ENCODE measurements at places on chromosomes 11 and 22. TPM values are rescaled to one million over a fixed set of nuclear protein-coding genes. Genes with fewer than 3 reads are reported as not detected.

Gene POLR3H
- total RNA-seq = 48.4 TPM

Gene NEFH
- 14.5 TPM for total RNA-seq

Gene SLC22A12
- not detected for total RNA-seq

Gene SEPTIN3
- not detected for total RNA-seq

Gene NPAS4
- not detected for total RNA-seq

Gene PKNOX2
- not detected for total RNA-seq

Gene MYBPC3
- not detected for total RNA-seq

GRCh38 chr11:127273593-127274327 lies 273.2 kb upstream of the KIRREL3 start:
- DNase-seq = no peak
- H3K4me3 ChIP-seq = no peak overlapping the region
- no peaks in the 10 kb centered on the region for H3K27me3 ChIP-seq
- no peaks in the 10 kb centered on the region for H3K4me1 ChIP-seq
- H3K36me3 ChIP-seq = no peaks in the 10 kb centered on the region
- H3K27ac ChIP-seq = no peak overlapping the region

DNA sequence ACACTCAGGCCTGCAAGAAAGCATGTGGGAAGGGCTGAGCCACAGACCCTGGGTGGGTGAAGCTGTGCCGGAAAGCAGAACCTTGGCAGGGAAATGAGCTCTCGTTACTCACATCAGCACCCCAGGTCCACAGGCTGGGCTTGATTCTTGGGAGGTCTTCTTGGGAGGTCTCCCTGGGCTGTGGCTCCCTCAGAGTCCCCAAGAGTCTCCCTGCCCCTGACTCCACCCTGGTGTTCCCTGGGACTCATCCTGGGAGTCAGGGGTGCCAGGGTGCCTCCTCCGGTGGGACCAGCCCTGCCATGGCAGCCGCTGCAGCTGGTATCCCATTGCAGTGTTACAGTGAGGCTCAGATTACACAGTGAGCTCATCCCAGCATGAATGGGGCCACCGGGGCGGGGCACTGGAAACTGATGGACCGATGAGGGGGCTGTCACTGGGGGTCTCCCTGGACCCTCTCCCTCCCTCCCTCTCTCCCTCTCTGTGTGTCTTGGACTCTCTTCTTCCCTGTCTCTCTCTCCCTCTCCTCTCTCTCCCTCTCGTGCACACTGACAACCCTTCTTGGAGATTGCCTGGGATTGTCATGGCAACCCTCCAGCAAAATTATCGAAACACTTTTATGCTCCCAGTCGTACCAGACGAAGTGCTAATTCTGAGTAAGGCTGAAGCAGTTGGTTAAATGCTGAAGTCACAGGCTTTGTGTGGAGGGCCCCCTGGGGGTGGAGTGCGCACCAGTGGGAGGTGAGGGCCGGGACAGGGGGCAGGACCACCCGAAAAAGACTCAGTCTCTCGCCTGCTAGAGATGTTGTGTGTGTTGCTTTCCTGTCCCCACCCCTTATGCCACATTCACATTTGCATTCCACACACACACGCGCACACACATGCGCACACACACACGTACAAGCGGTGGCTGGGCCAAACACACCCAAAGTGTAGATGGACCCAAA lies 8.6 kb upstream of the C11orf96 start:
- no peak for DNase-seq
- H3K27me3 ChIP-seq = peaks cover 5% of the 10 kb centered on the region

- DNase-seq = no peak
- no peaks in the 10 kb centered on the region for H3K27me3 ChIP-seq
- H3K36me3 ChIP-seq = peaks cover 17% of the 10 kb centered on the region
- H3K27ac ChIP-seq = peak overlapping the region; percentile 20
- H3K4me3 ChIP-seq = no peak overlapping the region
These were observed 1.4 kb upstream of the SERPINH1 start for GRCh38 chr11:75560644-75561043.

GRCh38 chr11:126186708-126187529 lies 24.5 kb downstream of the RPUSD4 start:
- no peak overlapping the region for H3K27ac ChIP-seq
- no peaks in the 10 kb centered on the region for H3K4me1 ChIP-seq

DNA sequence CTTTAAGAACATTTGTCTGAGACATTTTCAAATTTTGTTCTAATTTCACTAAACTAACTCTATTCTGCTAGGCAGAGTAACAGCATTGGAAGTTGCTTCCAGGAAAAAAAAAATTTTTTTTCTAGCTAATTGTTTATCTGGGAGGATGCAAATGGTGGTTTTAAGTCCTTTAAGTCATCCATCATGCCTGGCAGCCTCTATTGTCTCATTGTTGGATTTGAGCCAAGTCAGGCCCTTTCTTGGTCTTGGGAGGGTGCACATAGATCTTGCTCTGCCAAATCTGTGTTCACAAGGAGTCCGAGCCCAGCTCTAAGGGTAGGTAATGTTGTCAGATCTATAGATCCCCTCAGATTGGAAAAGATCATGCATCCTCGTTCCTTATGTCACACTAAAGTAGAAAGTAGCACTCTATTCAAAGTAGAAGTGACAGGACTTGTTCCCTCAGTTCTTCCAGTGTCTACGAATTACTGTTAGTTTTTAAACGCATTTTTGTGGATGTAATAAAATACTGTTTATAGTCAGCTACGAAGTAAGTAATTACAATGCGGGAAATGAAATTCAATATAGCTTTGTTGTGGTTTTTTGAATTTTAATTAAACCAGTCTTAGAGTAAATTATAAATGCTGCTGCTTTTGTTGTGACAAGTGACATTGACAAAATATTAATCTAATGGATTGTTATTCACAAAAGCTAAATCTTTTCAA lies 166.0 kb upstream of the RASSF10 start:
- no peaks in the 10 kb centered on the region for H3K27me3 ChIP-seq
- DNase-seq = peak; percentile 73
- H3K27ac ChIP-seq = peak overlapping the region; percentile 76
- peaks cover 10% of the 10 kb centered on the region for H3K4me1 ChIP-seq
- H3K4me3 ChIP-seq = no peak overlapping the region
- no peaks in the 10 kb centered on the region for H3K36me3 ChIP-seq

- no peaks in the 10 kb centered on the region for H3K36me3 ChIP-seq
- H3K4me1 ChIP-seq = no peaks in the 10 kb centered on the region
- no peak overlapping the region for H3K27ac ChIP-seq
These were observed 14.1 kb downstream of the DCPS start for GRCh38 chr11:126317756-126318573.

- no peak overlapping the region for H3K27ac ChIP-seq
- no peaks in the 10 kb centered on the region for H3K4me1 ChIP-seq
- H3K36me3 ChIP-seq = no peaks in the 10 kb centered on the region
- no peak for DNase-seq
- H3K27me3 ChIP-seq = peaks cover 47% of the 10 kb centered on the region
These were observed 292 bp downstream of the SCGB2A1 start for GRCh38 chr11:62208785-62209144.

DNA sequence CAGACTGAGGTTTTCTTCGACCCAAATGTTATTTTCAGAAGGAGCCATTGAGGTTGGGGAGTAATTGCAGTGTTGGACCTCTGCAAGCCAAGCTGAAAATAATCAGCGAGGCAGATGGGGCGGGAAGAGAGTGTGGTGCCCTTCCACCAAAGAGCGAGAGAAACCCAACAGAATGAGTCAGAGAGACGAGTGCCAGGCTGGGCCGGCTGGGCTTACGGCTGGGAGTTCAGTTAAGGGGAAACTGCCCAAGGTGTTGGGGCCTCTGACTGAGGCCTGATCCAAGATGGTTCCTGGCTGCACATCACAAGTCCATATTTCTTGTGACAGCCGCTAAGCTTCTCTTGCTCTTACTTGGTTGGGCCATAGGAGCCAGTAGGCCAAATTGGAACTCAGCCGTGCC lies 30.4 kb upstream of the CREB3L1 start:
- no peaks in the 10 kb centered on the region for H3K27me3 ChIP-seq
- H3K27ac ChIP-seq = no peak overlapping the region
- H3K4me1 ChIP-seq = peaks cover 45% of the 10 kb centered on the region
- no peak overlapping the region for H3K4me3 ChIP-seq
- DNase-seq = no peak
- H3K36me3 ChIP-seq = no peaks in the 10 kb centered on the region

- H3K36me3 ChIP-seq = no peaks in the 10 kb centered on the region
- H3K4me1 ChIP-seq = no peaks in the 10 kb centered on the region
- H3K27ac ChIP-seq = no peak overlapping the region
- no peak for DNase-seq
These were observed 1225.5 kb downstream of the TBC1D22A start for GRCh38 chr22:47987885-47988515.

DNA sequence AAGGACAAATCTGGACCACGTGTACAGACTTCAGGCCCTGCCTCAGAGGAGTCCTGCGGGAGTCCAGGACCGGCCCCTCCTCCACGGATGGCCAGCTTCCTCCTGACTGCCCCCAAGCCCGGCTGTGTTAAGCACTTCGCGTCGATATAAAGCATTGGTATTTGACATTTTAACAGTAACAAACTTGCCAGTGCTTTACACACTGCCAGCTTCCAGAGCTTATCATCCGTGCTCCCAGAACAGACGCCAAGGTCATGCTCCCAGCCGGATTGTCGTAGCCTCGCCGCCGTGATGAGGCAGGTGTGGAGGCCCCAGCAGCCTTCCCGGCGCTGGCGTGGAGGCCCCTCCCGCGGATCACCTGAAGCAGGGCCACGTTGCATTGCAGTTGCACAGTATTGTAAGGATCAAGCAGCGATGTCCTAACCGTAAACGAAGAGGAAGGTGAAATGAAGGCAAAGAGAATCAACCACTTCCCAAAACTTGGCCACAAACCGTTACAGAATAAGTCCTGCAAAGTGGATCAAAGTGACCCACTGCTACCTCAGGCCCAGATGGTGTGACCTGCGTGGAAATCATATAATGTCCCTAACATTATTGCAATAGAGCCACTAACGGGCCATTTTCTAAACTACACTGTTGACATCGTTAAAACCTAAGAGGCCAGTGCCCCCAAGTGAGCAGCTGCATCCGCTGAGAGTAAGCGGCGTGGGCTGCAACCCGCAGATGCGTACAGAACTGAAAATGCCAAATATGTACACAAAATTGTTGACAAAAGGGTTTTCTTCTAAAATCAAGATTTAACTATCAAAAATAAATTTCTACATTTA lies 51.6 kb downstream of the CERK start:
- peaks cover 7% of the 10 kb centered on the region for H3K4me1 ChIP-seq
- H3K4me3 ChIP-seq = no peak overlapping the region
- peaks cover 13% of the 10 kb centered on the region for H3K36me3 ChIP-seq
- no peaks in the 10 kb centered on the region for H3K27me3 ChIP-seq
- no peak for DNase-seq

Data from K562 (cell line).